ENCODE measurements at places on chromosomes 12 and 14. TPM values are rescaled to one million over a fixed set of nuclear protein-coding genes. Genes with fewer than 3 reads are reported as not detected.

- no peak for DNase-seq
These were observed 1.9 kb upstream of the GTF2A1 start for GRCh38 chr14:81222691-81223090.

GRCh38 chr14:95647926-95648325 lies 38.3 kb upstream of the TCL1B start:
- DNase-seq = no peak

B4GALNT1 gene
- 37.5 TPM for total RNA-seq

DNA sequence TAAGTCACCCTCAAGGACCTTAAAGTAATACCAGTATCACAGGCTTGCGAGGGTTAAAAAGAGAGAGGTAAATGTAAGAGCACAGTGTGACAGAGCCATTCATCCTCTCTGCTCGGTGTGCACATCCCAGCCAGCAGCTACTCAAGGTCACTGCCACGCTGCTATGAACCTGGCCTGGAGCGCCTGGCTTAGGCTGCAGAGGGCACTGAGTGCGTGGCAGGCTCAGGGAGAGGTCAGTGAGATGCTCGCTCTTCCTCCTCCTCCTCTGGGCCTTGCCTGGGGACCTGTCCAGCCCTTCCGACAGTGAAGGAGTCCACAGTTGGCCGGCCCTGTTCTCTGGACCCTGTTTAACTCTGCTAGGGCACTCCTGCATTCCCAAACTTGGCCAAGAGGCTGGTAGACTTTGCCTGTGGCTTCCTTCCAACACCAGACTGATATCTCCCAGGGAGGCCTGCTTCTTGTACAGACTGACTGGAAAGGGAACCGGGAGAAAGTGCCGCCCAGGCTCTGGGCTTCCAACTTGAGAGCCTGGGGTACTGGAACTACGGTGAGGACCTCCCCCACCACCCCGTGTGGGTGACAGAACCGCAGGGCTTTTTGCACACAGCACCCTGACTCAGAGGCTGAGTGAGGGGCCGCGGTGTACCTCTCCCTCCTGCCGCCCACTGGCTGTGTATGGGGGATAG lies 62.6 kb upstream of the CORO1C start:
- no peak for DNase-seq

DNA sequence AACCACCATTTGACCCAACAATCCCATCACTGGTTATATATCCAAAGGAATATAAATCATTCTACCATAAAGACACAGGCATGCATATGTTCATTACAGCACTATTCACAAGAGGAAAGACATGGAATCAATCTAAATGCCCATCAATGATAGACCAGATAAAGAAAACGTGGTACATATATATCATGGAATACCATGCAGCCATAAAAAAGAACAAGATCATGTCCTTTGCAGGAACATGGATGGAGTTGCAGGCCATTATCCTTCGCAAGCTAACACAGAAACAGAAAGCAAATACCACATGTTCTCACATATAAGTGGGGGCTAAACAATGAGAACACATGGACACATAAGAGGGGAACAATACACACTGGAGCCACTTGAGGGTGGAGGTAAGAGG lies 15.7 kb downstream of the CAPRIN2 start:
- DNase-seq = no peak

- no peak for DNase-seq
These were observed 158.9 kb upstream of the FOXG1 start for GRCh38 chr14:28607661-28608060.

KIF5A gene
- 42.8 TPM for total RNA-seq

DNA sequence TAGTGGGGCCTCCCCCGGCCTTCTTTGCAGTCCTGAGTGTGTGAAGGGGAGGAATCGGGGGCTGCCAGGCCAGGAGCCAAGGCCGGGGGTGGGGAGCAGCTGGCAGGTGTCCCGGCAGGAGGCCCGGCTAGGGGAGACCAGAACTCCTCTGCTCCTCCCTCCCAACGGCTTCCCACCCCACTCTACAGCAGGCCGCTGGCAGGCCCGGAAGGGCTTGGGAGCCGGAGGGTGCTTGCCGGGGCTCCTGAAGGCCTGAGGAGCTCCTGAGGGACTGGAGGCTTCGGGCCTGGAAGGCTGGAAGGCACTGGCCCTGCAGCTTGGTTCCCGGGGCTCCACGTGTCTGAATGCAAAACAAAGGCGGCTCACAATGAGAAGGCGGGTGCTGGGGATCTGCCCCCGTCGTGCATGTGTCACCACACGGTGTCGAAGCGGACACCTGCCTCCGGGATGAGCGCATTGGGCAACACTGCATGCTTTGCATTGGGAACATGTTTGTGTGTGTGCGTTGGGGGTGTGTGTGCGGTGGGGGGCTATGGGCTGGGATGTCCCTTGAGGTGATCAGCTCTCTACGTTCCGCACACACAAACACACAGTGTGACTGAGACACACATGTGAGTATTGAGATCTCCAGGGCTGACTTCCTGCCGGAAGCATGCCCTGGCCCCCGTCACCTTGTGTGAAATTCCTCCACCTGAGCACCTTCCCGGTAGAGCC lies 30.9 kb upstream of the ANKRD9 start:
- no peak for DNase-seq

GRCh38 chr14:32080001-32080510 lies 3.0 kb downstream of the ARHGAP5 start:
- no peak for DNase-seq

DNA sequence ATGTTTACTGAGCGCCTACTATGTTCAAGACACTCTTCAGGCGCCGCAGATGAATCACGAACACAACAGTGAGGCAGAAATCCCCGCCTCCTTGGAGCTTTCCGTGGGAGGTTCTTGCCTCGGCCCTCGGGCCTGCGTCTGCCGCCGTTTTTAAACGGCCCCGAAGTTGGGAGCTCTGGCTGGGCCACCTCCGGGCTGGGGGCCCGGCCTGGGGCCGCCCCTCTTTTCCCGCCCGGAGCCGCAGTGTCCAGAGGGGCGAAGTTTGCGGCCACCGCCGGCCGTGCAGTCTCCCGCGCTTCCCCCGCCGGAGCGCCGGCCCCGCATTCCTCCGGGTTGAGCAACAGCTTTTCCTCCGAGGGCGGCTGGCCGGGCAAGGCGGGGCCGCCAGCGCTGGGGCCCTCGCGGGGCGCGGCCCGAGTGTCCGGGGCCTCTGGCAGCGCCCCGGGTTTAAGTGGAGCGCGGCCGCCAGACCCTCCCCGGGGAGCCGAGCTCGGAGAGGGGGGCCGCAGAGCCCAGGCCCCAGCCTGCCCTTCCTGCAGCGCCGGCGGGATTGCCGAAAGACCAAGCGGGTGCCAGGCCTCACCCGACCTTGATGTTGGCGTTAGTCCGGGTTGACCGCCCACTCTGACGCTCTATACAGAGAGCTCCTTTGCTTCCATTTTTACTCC lies 18.7 kb upstream of the CTDSP2 start:
- peak; percentile 83 for DNase-seq

DNA sequence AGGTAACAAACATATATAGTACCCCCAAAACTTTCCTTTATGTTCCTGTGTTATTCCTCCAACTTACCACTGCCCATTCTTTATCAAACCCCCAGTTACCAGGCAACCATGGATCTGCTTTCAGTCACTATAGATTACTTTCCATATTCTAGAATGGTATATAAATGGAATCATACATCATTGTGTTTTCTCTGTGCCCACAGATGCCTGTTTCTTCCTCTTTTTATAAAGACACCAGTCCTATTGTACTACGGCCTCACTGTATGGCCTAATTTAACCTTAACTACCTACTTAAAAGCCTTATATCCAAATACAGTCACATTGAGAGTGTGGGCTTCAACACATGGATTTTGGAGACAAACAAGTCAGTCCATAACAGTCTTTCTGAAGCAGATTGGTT lies 2.6 kb downstream of the TAS2R14 start:
- DNase-seq = no peak

ANKRD33 gene
- not detected for total RNA-seq

SLC35F4 gene
- 4.5 TPM for total RNA-seq

RNASE13 gene
- total RNA-seq = not detected

GRCh38 chr14:94337274-94337673 lies 14.1 kb upstream of the SERPINA6 start:
- DNase-seq = no peak

AP1G2 gene
- 12.6 TPM for total RNA-seq

- no peak for DNase-seq
These were observed 103.9 kb upstream of the RFLNA start for GRCh38 chr12:124191024-124191359.

- no peak for DNase-seq
These were observed 573.7 kb downstream of the ALG10 start for GRCh38 chr12:34595749-34596733.

GRCh38 chr12:128829861-128830504 lies 6.2 kb upstream of the SLC15A4 start:
- DNase-seq = no peak

DNA sequence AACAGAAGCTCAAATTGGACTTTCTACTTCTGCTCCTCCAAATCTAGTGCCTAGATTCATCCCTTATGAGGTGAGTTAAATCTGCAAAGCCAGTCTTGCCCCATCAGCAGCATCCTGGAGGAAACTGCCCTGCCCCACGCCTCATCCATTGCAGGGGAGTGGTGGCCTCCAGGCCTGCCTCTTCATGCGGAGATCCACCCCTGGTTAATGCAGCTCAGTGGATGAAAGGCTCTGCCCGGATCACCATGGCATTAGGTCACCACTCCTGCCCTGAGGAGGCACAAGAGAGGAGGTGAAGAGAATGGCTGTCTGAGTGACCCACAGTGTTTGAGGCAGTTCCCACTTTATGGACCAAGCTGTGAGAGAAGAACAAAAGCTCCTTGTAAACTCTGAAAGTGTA lies 218.1 kb downstream of the C12orf75 start:
- DNase-seq = no peak

SYNE3 gene
- total RNA-seq = 1.2 TPM

- DNase-seq = no peak
These were observed 1.3 kb upstream of the CD63 start for GRCh38 chr12:55729819-55730818.

DNA sequence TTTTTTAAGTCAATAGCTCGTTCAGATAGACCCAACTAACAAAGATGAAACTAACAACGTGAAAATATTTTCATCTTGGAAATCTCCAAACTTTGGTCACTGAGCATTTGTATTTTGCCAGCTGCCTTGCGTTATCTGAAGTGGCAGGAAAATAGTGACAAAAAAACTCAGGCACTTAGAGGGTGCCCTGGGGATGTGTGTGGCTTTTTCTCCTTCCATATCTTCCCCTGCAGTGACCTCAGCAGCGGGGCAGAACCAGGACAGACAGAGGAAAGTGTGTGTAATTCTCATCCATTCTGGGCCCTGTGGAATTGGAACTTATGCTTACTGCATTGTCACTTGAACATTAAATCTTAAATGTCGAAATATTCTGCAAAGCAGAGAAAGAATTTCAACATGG lies 152.0 kb downstream of the BCAT1 start:
- DNase-seq = no peak

GRCh38 chr12:43621262-43621661 lies 69.3 kb upstream of the ADAMTS20 start:
- no peak for DNase-seq

DNA sequence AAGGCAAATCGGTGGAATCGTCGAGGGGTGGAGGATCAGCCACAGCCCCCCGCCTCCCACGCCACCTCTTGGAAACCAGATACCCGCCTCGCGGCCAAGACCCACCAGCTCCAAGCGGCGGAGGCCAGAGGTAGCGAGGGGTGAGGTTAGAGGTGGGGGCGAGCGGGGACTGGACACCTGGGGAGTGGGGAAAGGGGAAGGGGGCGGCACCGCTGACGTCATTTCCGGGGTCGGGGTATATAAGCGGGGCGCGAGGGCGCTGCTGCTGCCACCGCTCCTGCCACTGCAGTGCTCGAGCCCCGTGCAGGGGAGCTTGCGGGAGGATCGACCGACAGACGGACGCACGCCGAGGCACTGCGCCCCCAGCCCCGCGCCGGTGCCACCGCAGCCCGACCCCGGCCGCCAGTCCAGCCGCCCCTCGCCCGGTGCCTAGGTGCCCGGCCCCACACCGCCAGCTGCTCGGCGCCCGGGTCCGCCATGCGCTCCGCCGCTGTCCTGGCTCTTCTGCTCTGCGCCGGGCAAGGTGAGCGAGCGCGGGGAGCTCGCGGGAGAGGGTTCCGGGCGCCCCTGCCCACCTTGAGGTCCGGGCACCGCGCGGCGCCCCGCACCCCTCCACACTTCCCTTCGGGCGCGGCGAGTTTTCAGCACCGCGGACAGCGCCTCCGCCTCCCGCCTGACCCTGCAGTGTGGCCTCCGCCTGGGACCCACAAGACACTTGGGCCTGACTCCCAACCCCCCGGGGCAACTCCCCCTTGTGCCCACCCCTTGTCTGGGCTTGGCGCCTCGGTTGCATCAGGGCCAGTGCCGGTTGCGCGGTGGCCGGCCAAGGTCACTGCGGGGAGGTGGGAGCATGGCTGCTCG lies at the start of gene CHGA:
Gene CHGA (plus strand): TSS at position 268 of the 861 bp plus-strand sequence. CDS start 210 bp downstream, at position 478.
- DNase-seq = peak; percentile 71

GRCh38 chr12:117240081-117240755 lies 49.9 kb upstream of the FBXO21 start:
- DNase-seq = no peak

FAR2 gene
- 49.3 TPM for total RNA-seq

SLC25A47 gene
- total RNA-seq = not detected

- no peak for DNase-seq
These were observed 72.0 kb downstream of the GCH1 start for GRCh38 chr14:54830650-54831049.

- DNase-seq = no peak
These were observed 772.2 kb downstream of the LRFN5 start for GRCh38 chr14:42378880-42379279.

- DNase-seq = no peak
These were observed 3.1 kb downstream of the SMIM41 start for GRCh38 chr12:52082669-52082987.
